HS-5 (cell line): ENCODE measurements at places on chromosomes 13 and 19.

- DNase-seq, result no peak
These were observed 18.4 kb downstream of the LRCH1 start for GRCh38 chr13:46571189-46571908.

DNA sequence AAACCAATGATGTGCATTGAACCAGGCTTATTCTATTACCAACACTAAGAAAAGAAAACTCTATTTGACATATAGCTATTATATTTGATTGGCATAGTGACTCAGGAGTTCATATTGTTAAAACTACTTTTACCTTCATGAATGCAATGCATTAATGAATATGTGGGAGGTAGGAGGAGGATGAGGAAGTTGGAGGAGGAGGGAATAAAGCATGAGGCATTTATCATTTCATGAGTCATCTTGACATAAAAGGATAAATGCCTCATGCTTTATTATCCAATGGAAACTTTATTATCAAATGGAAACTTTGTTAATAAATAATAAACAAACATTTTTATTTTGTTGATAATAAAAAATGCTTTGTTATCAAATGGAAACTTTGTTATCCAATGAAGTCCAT, 116.5 kb downstream of the SPRY2 start:
- DNase-seq, result no peak

GRCh38 chr19:46644720-46645119, 8.7 kb upstream of the GNG8 start:
- DNase-seq, result no peak

GRCh38 chr13:97302611-97303010, 80.5 kb downstream of the MBNL2 start:
- no peak for DNase-seq

- no peak for DNase-seq
These were observed 108.3 kb downstream of the SLITRK1 start for GRCh38 chr13:83773961-83774360.

- no peak for DNase-seq
These were observed 6.2 kb downstream of the BCL3 start for GRCh38 chr19:44754750-44755080.

GRCh38 chr13:44299152-44299943, 74.3 kb upstream of the SERP2 start:
- DNase-seq, result no peak
